ENCODE measurements at places on chromosomes 3 and 15. TPM values are rescaled to one million over a fixed set of nuclear protein-coding genes. Genes with fewer than 3 reads are reported as not detected.

The UCN2 gene
- total RNA-seq, result not detected

DNA sequence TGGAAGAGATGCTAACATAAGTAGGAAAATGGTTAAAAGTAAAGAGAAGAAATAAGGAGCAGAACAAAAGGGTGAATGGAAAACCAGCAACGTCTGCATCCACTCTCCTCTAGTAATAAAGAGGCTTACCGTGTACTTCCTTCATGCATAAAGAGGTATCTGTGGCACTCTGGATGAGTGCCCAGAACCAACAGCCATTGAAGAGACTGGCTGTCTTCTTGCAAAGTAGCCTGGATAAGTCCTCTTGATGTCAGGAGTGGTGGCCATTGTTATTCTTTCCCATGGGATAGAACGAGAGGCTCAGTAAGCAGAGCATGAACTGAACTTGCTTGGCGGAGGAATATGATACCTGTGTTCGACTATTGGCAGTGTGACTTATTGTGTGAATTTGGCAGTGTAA is 186.2 kb upstream of the RASGRP1 start:
- no peak for DNase-seq

The LRRC15 gene
- 0.34 TPM for total RNA-seq

The B4GALT4 gene
- 14.3 TPM for total RNA-seq

- no peak for DNase-seq
Observed at GRCh38 chr3:159854500-159855124, 134.0 kb upstream of the IL12A start.

The CFAP92 gene
- total RNA-seq, result 1.2 TPM

DNA sequence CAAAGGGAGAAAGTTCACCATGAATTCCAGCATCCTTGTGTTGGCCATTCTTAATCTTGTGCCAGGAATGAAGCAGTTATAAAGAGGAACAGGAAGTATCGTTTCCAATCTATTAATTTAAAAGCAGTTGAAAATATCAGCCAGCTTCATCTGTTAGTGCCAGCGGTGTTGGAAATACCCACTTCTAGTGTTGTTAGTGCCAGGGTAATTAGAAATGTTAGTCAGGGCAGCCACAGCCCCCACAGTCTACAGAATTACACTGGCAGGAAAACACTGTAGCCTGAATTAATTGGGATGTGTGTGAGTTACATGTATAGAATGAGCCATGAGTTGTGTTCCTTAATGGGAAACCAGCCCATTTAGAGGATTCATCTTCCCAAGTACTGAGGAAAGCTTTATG is 127.8 kb downstream of the GHSR start:
- no peak for DNase-seq

GRCh38 chr3:159795042-159795441 is 193.6 kb upstream of the IL12A start:
- no peak for DNase-seq

GRCh38 chr3:156188757-156189156 is 68.4 kb downstream of the KCNAB1 start:
- DNase-seq, result peak; percentile 53

GRCh38 chr3:167739190-167739810 is 3.8 kb downstream of the SERPINI1 start:
- DNase-seq, result no peak

The DLL4 gene
- 8.2 TPM for total RNA-seq

GRCh38 chr3:103195216-103195615 is 760.4 kb downstream of the ZPLD1 start:
- no peak for DNase-seq

GRCh38 chr3:197371591-197372046 is 73.2 kb upstream of the DLG1 start:
- DNase-seq, result no peak

DNA sequence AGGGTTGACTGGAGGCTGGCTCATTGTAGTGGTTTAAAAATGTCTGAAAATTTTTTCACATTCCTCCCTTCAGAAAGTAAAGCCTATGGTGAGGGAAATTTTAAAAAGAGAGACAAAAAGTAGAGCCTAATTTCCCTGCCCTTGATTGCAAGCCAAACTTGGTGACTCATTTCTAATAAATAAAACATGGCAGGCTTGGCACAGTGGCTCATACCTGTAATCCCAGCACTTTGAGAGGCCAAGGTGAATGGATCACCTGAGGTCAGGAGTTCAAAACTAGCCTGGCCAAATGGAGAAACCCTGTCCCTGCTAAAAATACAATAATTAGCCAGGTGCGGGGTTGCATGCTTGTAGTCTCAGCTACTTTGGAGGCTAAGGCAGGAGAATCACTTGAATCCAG is 18.9 kb upstream of the ARRDC4 start:
- no peak for DNase-seq

GRCh38 chr15:65517866-65518207 is 348 bp upstream of the DPP8 start:
- no peak for DNase-seq

The DLEC1 gene
- total RNA-seq, result 0.42 TPM

GRCh38 chr15:84783493-84784251 is 33.5 kb upstream of the ALPK3 start:
- DNase-seq, result no peak

The LPCAT4 gene
- total RNA-seq, result 14.1 TPM

GRCh38 chr3:9231471-9231870 is 18.0 kb downstream of the SRGAP3 start:
- no peak for DNase-seq

DNA sequence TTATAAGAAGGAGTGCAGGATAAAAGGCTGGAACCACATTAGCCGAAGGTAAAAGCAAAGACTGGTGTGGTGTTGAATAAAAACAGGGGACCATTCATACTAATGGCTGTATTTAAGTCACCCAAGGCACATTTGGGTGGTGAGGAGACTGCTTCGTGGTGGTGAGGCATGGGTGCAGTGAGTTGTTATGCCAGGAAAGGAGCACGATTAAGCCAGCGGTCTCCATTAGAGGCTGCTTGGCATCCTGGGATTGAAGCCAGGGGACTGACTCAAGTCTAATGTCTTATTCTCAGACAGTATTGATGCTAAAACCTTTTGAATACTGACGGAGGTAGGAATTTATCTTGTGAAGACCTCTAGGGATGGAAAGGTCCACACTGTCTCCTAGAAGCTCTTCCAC is 21.9 kb downstream of the FEM1B start:
- DNase-seq, result peak; percentile 84

- no peak for DNase-seq
Observed at GRCh38 chr3:191352014-191352413, 21.7 kb upstream of the UTS2B start.

DNA sequence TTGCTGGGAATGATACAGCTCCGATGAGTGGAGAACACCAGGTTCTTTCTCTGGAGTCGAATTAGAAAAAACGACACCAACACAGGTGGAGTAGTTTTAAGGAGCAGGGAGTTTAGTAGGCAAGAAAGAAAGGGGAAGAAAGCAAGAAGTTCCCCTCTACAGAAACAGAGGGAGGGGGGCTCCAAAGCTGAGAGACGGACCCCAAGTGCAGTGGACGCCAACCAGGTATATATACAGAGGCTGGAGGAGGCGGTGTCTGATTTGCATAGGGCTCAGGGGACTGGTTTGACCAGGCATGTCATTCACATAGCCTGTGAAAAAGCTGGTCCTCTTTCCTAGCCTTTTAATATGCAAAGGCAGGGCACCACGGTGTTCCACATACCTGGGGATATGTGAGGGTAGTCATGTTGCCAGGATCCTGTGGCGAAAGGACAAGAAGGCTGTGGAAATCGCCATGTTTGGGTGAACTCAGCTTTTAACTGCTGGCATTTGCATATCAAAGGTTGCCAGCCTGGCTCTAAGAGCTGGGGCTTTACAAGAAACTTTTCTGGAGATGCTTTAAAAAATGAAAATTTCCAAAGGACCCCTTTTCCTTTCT is 887.4 kb upstream of the EPHA6 start:
- no peak for DNase-seq

GRCh38 chr3:157857440-157857839 is 248.8 kb downstream of the SHOX2 start:
- no peak for DNase-seq

The IL17RE gene
- total RNA-seq, result 0.99 TPM

- DNase-seq, result no peak
Observed at GRCh38 chr3:39378088-39378487, 5.1 kb upstream of the SLC25A38 start.

DNA sequence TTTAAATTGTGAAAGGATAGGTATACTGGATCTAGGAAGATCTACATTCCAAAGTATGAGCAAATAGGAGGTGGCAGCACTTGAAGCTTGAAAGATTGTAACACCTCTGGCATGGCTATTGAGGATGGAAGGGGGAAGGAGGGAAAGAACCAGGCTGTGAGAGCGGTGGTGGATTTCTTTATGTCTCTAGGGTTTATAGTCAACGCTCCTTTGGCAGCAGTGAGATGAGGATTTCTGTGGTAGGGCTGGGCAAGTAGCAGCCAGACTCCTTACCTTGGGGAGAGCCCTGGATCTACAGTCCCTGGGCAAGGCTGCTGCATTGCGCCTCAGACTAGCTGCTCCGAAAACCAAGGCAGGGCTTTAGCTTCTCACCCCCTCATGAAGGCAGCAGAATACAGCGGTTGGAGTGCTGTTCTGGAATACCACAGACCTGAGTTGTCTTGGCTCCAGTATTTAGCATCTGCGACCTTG is 53.2 kb downstream of the MEF2A start:
- no peak for DNase-seq

The ACAD9 gene
- 32.0 TPM for total RNA-seq

- no peak for DNase-seq
Observed at GRCh38 chr15:59329570-59330350, 42.9 kb downstream of the MYO1E start.

The CSPG4 gene
- total RNA-seq, result 195 TPM

Data from esophagus muscularis mucosa (tissue), 4 donors.